Mesenteric fat pad (tissue), 1 donor: ENCODE measurements at places on chromosomes 4 and X. TPM values are rescaled to one million over a fixed set of nuclear protein-coding genes. Genes with fewer than 3 reads are reported as not detected.

- DNase-seq: no peak
These were observed 85.7 kb upstream of the HPRT1 start for GRCh38 chrX:134374294-134374693.

- DNase-seq: no peak
These were observed 1.4 kb downstream of the XK start for GRCh38 chrX:37686996-37687395.

DNA sequence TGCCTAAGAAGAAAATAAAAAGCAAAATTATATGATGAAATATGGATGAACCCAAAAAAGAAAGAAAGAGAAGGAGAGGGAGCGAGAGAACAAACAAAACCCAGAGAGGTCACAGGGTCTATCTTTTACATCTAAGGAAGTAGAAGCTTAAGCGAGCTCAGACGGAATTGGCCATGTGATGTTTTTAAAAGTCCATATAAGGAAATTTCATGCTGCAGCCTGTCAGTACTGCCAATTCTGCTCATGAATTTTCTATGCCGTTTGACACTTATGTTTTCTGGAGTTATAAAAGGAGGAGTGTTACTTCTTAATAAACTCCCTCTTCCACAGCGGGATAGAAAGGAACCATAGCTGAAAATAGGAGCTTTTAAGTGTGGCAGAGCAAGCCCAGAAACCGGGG, 32.9 kb upstream of the DCX start:
- no peak for DNase-seq

Gene PNMA5
- total RNA-seq: not detected

Gene HSD17B13
- 1.4 TPM for total RNA-seq

- no peak for DNase-seq
These were observed 2.7 kb downstream of the HS6ST2 start for GRCh38 chrX:132955690-132956089.

Gene NEUROG2
- not detected for total RNA-seq

GRCh38 chrX:1493877-1494510, 41.3 kb upstream of the ASMTL start:
- no peak for DNase-seq

- DNase-seq: no peak
These were observed 246.8 kb downstream of the ADGRL3 start for GRCh38 chr4:61446941-61447340.

Gene LAMP2
- total RNA-seq: 107 TPM

DNA sequence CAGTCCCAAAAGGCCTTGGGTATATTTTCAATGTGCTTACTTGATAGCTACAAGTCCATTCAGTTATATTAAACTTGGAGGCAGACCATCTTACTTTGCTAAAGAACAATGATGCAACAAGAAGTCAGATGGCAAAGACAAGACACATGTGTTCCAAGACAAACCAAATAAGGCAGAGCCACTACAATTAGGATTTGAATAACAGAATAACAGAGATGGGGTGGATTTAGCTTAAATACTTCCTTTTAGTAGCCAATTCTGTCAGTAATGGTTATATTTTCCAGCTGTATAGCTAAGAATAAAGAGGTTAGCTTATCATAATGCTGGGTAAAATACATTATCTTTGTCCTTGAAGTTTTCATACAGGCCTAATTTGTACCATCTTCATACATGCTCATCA, 37.7 kb upstream of the FRAS1 start:
- DNase-seq: no peak

- DNase-seq: no peak
These were observed 3.7 kb downstream of the C4orf54 start for GRCh38 chr4:99653916-99654315.

DNA sequence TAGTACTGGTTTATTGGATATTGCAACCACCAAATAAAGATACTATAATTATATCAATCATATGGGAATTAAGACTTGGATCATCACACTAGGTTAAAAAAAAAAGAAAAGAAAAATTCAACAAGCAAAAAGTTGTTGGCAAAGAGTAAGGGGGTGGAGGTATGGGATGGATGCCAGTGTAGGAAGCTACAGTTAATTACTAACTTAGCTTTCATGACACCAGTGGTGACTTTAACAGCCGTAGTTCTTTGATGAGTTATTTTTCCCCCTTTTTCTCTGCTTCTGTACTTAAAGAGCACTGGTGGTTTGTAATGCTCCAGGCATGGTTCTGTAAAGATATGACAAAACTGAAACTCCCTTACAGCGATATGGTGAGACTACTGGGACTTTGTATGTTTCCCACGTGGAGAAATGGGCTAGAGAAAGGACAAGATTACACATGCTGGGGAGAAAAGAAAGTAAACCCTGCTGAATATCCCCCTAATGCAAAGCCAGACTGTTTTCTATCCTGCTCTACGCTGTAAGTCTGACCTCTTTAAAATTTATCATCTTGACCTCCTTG, 210.8 kb downstream of the SPOCK3 start:
- no peak for DNase-seq

GRCh38 chrX:134664202-134664601, 5.9 kb upstream of the PLAC1 start:
- no peak for DNase-seq
